ENCODE measurements at places on chromosomes 3 and 15.

DNA sequence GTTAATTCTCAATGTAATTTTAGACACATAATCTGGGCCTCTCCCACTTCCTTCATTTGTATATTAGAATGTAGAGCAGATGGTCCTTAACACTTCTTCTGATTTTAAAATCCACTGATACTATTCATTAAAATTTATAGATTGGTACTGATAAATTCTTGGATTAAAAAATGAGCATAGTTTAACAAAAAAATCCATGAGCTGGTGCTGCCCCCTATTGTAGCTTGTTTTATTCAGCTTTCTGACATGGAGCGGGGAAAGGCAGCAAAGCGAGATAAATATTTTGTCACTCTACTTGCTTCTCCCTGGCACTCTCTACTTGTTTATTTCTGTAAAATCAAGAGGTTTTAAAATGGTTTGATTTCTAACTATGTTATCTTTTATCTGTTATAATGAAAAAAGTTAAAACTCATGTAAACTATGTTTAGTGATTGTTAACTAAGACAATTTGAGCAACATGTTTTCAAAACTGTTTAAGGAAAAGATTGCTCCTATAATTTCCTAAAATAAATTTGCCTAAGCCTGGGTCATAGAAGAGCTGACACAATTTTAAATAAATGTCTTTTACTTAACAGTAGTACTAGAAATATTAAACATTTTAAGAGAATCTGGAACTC lies 26.5 kb upstream of the PLOD2 start:
- peak; percentile 67 for DNase-seq

GRCh38 chr15:29449136-29449535 lies 179.5 kb upstream of the NSMCE3 start:
- DNase-seq, result no peak

DNA sequence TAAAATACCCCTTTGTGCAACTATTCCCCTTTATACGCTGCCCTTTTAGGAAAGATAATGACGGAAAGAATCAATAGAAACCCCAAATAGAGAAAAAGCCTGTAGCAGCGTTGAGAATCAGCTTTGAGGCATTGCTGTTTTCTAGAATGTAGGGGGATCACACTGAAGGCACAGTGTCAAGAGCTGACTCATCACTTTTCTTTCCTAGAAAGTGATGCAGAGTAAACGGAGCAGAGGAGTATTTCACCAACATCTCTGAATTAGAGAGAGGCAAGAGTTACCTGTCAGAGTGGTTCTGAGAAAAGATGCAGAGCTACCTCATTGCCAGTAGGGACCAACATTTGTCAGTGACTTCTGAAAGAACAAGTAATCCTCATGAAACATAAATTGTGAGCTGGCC lies 269.8 kb upstream of the TMC3 start:
- DNase-seq, result no peak

DNA sequence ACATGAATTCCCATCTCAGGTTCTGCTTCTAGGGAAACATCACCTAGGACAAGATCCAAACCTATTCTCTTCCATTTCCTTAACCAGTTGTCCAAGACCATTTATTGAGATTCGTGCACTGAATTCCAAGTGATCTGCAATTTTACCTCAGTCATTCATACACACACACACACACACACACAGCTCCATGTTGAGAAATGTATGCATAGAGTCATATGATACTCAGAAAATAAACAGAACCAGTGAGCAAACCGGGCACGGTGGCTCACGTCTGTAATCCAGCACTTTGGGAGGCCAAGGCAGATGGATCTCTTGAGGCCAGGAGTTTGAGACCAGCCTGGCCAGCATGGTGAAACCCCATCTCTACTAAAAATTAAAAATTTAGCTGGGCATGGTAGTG lies 6.1 kb upstream of the KPNA1 start:
- DNase-seq, result no peak

GRCh38 chr3:171553086-171553485 lies 92.9 kb upstream of the TNIK start:
- no peak for DNase-seq

DNA sequence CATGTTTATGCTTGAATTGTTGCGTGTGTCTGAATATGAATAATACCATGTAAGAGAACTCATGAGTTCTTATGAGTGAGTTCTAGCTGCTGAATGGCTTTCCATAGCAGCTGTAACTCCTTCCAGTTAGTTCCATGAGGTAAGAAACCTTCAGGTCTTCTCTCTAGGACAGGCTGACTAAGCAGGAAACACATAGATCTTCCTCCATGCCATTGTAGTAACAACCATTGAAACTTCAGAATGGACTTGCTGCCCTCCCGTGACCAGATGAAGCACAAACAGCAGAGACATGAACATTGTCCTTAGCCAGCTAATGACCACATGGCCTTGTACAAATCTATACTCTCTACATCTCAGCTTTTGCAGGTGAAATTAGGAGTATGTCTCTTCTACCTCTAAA lies 200.0 kb downstream of the ZNF385D start:
- DNase-seq, result peak; percentile 49

GRCh38 chr3:22937536-22937935 lies 265.6 kb upstream of the UBE2E2 start:
- no peak for DNase-seq

- no peak for DNase-seq
Observed at GRCh38 chr3:5698851-5699250, 511.3 kb downstream of the EDEM1 start.

GRCh38 chr3:52240059-52240885 lies 1.3 kb upstream of the TWF2 start:
- DNase-seq, result peak; percentile 97

- DNase-seq, result no peak
Observed at GRCh38 chr3:138908846-138909245, 38.1 kb downstream of the FOXL2 start.

DNA sequence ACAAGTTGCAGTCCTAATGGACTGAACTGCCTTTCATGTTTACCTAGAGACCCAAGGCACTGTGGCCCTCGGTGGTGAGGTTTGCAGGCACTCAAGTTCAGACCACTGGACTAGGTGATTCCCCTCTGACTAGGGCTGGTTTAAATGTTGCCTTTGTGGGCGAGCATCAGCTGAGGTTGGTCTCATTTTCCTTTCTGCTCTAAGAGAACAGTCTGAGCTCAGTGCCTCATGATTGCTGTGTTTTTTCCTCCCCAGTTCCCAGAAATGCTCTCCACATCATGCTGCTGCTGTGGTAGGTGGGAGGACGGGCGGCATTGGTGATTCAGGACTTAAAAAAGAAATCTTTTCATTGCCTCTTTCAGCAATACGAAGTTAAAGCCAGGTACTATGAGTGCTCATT lies 237.2 kb downstream of the MBNL1 start:
- no peak for DNase-seq

GRCh38 chr3:183300996-183301562 lies 48.0 kb downstream of the B3GNT5 start:
- DNase-seq, result no peak

- no peak for DNase-seq
Observed at GRCh38 chr3:157705258-157705657, 202.0 kb upstream of the VEPH1 start.

- no peak for DNase-seq
Observed at GRCh38 chr3:24004171-24004938, 59.3 kb downstream of the NR1D2 start.

DNA sequence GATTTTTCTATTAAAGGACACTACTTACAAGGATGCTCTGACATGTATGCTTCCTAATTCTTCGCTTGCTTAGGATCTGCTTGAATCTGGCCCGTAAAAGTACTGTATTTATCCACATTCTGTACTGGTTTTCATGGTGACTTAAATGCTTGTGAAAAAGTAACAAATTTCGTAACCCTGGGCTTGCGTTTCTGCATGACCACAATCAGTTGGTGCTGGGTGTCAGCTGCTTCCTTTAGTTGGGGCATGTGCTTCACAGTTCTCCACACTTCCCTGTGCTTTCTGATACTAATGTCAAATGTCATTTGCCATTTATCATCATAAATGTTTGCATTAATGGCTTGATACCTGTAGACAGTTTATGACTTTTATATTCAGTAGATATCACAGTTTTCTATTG lies 218.4 kb upstream of the MLF1 start:
- DNase-seq, result no peak

DNA sequence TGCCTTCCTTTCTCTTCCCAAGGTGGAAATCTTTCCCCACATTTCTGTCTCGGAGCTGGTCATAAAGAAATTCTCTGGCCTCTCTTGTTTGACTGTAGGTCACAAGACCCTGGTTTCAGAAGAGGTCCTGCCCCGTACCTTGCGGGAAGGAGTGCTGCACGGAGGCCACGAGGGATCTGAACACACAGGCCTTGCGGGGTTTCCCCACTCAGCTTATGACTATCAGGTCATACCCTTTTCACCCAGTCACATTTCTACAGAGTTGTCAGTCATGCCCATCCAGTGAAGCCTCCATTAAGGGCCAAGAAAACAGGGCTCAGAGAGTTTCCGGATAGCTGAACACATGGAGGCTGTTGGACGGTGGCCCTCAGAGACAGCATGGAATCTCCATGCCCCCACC lies 54.7 kb upstream of the ATP13A3 start:
- no peak for DNase-seq

DNA sequence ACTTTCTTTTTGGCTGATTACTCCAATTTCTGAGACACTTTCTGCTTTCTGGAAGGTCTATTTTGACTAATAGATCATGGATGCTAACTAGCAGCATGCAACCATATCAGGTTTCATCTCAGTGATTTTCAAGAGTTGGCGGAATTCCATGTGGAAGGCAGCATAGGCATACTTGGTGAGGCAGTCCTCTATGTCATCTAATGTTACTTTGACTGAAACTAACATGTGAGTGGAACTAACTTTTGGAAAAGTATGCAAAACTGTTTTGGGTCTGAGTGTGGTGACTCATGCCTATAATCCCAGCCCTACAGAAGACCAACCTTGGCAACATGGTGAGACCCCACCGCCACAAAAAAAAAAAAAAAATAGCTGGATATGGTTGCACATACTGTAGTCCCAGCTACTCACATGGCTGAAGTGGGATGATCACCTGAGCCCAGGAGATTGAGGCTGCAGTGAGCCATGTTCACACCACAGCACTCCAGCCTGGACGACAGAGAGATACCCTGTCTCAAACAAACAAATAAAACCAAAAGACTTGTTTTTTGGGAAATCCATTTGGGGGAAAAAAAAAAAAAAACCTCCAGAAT lies 1033.7 kb downstream of the ROBO1 start:
- peak; percentile 50 for DNase-seq

DNA sequence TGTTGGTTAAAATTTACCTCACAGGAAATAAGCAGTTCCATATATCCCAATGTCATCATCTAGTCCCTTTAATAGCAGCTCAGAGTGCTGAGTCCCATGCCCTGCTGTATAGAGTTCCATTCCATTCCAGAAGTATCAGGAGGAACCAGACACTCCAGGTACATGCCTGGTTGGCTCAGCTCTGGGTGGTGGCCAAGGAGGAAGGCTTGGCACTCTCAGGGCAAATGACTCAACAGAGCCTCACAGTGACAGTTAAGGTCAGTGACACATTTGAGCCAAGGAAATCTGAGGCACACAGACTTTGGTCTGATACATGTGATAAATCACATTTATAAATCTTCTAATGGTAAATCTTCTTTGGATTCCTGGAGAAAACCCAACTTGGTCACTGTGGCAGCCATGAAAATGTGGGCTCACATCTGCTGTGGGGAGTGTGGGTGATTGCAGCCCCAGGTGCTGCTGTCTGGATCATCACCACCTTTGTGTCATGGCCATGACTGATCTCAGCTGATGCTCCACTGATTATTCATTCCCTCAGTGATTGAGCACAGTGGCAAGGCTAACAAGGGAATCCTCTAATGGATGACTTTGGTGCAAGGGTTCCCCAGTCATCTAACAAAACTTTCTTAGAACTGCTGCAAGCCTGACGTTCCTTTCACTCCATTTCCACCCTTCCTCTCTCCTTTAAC lies 9.3 kb downstream of the HHLA2 start:
- no peak for DNase-seq

- no peak for DNase-seq
Observed at GRCh38 chr3:115999613-116000012, 376.3 kb downstream of the GAP43 start.

DNA sequence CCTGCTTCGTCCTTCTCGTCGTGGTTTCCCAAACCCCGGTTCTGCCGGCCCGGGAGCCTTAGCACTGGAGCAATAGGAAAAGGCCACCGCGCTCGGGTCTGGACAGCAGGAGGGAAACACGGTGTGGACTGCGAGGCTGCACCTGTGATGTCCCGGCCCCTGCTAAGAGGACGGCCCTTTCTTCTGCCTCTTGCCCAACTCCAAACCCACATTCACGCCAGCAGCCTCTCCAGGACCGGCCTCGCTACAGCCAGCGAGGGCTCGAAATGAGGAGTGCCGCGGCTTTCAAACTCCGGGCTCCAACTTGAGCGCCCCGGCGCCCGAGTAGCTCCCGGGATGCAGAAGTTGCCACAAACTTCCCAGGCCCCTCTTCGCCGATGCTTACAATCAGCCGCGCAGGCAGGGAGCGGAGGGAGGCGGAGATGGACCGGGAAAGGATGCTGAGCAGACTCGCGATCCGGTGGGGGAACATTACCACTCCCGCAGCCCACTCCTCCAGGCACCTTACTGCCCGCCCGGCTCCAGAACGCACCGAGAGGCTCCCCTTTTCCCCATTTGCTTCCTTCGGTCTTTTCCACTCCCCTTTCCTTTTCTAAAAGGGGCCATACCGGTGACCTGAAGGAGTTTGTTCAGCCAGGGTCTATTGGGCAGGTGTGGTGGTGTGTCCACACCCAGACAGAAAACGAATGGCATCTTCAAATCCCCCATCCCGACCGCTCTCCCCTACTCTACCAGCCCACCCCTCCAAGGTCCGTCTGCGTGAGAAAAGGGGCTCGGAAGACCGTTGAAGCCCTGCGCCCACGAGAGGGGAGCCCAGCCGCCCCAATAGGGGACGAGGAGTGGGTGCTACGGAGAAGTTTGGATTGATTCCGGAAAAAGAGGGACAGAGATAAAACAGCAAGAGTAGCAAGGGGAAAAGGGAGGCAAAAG lies 18.8 kb upstream of the SATB1 start:
- DNase-seq, result no peak

- no peak for DNase-seq
Observed at GRCh38 chr3:143888166-143888565, 39.9 kb upstream of the SLC9A9 start.

DNA sequence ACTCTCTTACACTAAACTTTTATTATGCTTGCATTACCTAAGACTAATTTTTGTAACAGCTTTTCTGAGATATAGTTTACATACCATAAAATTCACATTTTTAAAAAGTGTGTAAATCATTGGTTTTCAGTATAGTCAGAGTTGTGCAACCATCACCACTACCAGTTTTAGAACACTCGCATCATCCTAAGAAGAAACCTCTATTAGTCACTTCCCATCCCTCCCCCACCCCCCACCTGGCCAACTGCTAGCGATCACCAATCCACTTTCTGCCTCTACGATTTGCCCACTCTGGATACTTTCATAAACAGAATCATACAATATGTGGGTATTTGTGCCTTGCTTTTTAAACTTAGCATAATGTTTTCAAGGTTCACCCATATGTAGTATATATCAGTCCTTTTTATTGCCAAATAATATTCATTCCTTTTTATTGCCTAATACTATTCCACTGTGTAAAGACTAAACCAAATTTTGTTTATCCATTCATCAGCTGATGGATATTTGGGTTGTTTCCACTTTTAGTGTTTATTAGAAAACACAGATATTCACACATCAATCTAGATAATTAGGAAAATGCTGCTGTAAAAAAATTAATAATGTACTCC lies 23.0 kb downstream of the UBP1 start:
- DNase-seq, result no peak

- no peak for DNase-seq
Observed at GRCh38 chr3:14827776-14828175, 9.0 kb downstream of the FGD5 start.

Measured in fibroblast of the aortic adventitia (primary cell).